ENCODE measurements at places on chromosomes 4 and X. TPM values are rescaled to one million over a fixed set of nuclear protein-coding genes. Genes with fewer than 3 reads are reported as not detected.

GRCh38 chrX:124212622-124213021 lies 119.8 kb upstream of the TEX13D start:
- peaks cover 7% of the 10 kb centered on the region for H3K4me1 ChIP-seq
- no peak for DNase-seq
- H3K36me3 ChIP-seq, result no peaks in the 10 kb centered on the region
- no peak overlapping the region for H3K4me3 ChIP-seq
- H3K27me3 ChIP-seq, result no peaks in the 10 kb centered on the region

GRCh38 chr4:139253046-139253445 lies 27.0 kb downstream of the MGARP start:
- no peaks in the 10 kb centered on the region for H3K27me3 ChIP-seq
- no peaks in the 10 kb centered on the region for H3K4me1 ChIP-seq
- H3K36me3 ChIP-seq, result no peaks in the 10 kb centered on the region
- H3K4me3 ChIP-seq, result no peak overlapping the region
- DNase-seq, result no peak

DNA sequence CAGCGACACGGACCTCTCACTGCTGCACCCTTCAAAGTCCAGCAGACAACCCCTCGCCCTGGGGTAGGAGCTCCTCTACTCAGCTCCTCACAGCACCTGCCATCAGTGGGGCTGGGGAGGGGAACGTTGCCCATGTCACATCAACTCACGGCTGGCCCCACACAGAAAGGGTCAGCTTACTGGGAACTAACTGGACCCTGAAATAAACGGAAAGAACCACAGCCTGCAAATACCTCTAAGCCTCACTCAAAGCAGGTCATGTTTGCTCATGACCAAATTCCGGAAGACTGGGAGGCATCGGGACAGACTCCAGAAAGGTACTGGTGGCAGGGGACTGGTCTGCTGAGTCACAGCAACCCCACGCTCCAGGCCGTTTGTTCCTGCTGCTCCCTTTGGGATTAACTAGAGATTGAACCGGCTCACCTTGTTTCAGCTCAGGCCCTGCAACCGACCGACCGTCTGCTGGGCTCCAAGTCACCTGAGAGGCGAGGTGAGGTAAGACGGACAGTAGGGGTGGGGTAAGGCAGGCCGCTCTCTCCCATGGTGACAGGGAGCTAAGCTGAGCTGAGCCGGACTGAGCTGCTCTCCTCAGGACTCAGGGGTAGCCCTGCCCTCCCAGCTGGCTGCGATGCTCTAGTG lies 5.6 kb downstream of the G6PD start:
- no peaks in the 10 kb centered on the region for H3K36me3 ChIP-seq
- peaks cover 39% of the 10 kb centered on the region for H3K4me1 ChIP-seq
- peak; percentile 64 for DNase-seq
- H3K27ac ChIP-seq, result peak overlapping the region; percentile 78

The PCDH19 gene
- total RNA-seq, result 0.27 TPM

The BEX3 gene
- 93.9 TPM for total RNA-seq

The ASB5 gene
- not detected for total RNA-seq
